T-cell (primary cell): ENCODE measurements at places on chromosomes 7 and 10. TPM values are rescaled to one million over a fixed set of nuclear protein-coding genes. Genes with fewer than 3 reads are reported as not detected.

DNA sequence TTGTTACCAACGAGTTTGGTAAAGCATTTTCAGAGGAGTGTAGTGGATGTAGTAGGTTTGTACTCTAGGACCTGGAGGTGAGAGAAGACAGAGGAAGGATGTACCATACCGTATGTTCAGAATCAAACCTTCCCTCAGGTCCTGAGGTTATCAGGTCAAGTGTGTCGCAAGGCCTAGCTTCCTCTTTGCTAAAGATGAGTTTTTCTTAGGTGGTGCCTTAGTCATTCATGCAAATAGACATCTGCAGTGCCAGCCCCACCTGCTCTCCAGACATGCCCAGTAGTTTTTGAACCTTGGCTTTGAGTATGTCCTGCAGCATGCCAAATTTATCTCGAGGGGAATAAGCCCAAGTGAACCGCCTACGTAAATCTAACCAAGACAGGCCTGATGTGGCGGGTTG is 71.3 kb downstream of the HDAC9 start:
- DNase-seq: no peak
- no peaks in the 10 kb centered on the region for H3K4me1 ChIP-seq
- no peaks in the 10 kb centered on the region for H3K36me3 ChIP-seq
- no peak overlapping the region for H3K4me3 ChIP-seq

DNA sequence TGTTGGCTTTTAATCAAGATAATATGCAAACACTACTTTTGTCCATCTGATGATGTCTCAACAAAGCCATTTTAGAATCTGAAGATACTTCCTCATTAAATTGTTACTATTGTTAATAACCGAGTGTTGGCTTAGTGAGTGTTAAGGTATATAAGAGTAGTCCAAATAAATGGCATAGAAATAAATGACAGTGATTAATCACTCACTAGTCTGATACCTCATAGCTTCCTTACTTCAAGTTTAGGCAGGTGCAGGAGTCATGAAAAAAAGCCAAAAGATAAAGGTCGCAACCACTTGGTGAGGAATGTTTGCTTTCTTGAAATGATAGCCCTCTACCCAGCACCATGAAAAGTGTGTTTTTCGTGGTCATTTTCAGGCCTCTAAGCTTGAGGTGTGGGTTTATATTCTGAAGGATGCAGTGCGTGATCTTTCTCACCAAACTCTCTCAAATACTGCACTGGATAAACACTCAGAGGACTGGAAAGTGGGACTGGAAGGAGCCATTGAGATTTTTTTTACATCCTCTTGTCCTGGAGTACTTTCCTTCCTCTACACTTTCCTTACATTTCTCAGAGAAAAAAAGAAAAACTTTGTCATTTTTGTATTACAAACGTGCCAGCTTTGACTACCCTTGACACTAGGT is 138.1 kb downstream of the KIAA1217 start:
- no peak overlapping the region for H3K4me3 ChIP-seq
- DNase-seq: no peak
- no peak overlapping the region for H3K27ac ChIP-seq
- no peaks in the 10 kb centered on the region for H3K4me1 ChIP-seq
- H3K27me3 ChIP-seq: no peaks in the 10 kb centered on the region

DNA sequence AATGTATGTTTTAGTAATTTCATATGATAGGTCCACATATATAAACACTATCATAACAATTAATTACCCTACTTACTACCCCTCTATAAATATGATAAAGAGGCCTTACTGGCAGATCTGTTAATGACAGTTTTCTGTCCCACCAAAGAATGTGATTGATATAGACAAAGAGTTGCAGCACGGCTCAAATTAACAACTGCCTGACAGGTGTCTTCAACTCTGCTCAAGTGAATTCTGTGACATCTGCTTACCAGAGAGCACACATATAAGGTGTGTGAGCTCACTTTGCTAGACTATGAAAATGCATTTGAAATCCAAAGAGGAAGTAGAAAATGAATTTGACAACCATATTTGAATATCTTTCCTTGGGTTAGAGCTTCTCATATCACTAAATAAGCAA is 36.6 kb downstream of the CACNA2D1 start:
- no peak overlapping the region for H3K4me3 ChIP-seq
- H3K4me1 ChIP-seq: no peaks in the 10 kb centered on the region
- no peak overlapping the region for H3K27ac ChIP-seq
- no peaks in the 10 kb centered on the region for H3K27me3 ChIP-seq
- no peaks in the 10 kb centered on the region for H3K36me3 ChIP-seq
- no peak for DNase-seq

GRCh38 chr7:122070834-122071233 is 73.2 kb downstream of the AASS start:
- no peaks in the 10 kb centered on the region for H3K36me3 ChIP-seq
- no peaks in the 10 kb centered on the region for H3K4me1 ChIP-seq
- H3K27ac ChIP-seq: no peak overlapping the region
- H3K27me3 ChIP-seq: no peaks in the 10 kb centered on the region

DNA sequence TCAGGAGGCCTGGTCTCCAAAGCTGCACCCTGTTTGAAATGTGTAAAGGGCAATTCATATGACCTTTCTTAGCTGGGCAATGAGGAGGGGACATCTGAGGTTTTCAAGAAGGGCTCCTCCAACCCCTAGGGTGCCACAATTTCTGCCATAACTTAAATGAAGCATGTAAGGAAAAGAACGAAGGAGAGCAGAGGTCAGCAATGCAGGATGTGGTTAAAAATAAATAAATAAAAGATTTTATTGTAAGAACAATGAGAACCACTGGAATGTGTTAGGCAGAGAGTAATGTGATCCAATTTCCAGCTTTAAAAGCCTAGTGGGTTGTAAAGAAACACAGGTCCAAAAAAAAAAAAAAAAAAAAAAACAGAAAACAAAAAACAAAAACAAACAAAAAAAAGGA is 673.1 kb downstream of the TNS3 start:
- H3K36me3 ChIP-seq: no peaks in the 10 kb centered on the region
- no peak overlapping the region for H3K27ac ChIP-seq
- no peak for DNase-seq
- no peak overlapping the region for H3K4me3 ChIP-seq
- no peaks in the 10 kb centered on the region for H3K27me3 ChIP-seq

GRCh38 chr10:97157578-97158095 is 28.1 kb downstream of the SLIT1 start:
- no peak overlapping the region for H3K4me3 ChIP-seq
- no peaks in the 10 kb centered on the region for H3K4me1 ChIP-seq
- no peak for DNase-seq
- no peaks in the 10 kb centered on the region for H3K36me3 ChIP-seq
- H3K27ac ChIP-seq: no peak overlapping the region

GRCh38 chr10:133557381-133557780 is 8.0 kb downstream of the SYCE1 start:
- H3K27me3 ChIP-seq: no peaks in the 10 kb centered on the region
- no peak overlapping the region for H3K4me3 ChIP-seq
- no peak overlapping the region for H3K27ac ChIP-seq
- H3K36me3 ChIP-seq: no peaks in the 10 kb centered on the region

- no peaks in the 10 kb centered on the region for H3K27me3 ChIP-seq
- H3K4me1 ChIP-seq: no peaks in the 10 kb centered on the region
- H3K36me3 ChIP-seq: no peaks in the 10 kb centered on the region
- DNase-seq: no peak
- no peak overlapping the region for H3K27ac ChIP-seq
These were observed 401.3 kb downstream of the DNAJB6 start for GRCh38 chr7:157738066-157738460.

DNA sequence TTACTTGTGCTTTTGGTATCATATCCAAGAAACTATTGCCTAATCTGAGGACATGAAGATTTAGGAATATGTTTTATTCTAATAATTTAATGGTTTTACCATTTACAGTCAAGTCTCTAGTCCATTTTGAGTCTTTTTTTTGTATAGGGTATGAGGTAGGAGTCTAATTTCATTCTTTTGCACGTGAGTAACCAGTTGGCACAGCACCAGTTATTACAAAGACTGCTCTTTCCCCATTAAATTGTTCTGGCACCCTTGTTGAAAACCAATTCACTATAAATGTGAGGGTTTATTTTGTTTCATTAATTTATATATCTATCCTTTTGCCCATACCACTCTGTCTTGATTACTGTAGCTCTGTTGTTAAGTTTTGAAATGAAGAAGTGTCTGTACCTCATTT is 381.6 kb downstream of the SUGCT start:
- no peak overlapping the region for H3K27ac ChIP-seq
- no peaks in the 10 kb centered on the region for H3K36me3 ChIP-seq
- DNase-seq: no peak

DNA sequence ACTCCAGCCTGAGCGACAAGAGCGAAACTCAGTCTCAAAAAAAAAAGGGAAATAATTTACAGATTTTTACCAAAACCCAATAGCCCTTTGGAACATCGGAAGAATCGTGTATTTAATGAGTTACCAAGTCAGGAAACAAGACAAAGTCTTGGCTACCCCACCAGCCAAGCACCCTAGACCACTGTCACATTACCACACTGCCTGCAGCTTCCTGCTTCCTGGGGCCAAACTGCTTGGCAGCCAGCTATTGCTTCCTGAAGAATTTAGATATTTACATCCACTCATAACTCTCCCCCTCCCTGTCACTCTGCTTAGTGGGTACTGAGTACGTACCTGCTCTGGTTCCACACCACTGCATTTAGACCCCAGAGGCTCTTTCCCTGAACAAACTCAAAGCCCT is 14.1 kb upstream of the TNPO3 start:
- H3K4me1 ChIP-seq: no peaks in the 10 kb centered on the region
- DNase-seq: no peak
- no peaks in the 10 kb centered on the region for H3K36me3 ChIP-seq
- no peak overlapping the region for H3K4me3 ChIP-seq
- H3K27me3 ChIP-seq: peaks cover 23% of the 10 kb centered on the region

- no peak overlapping the region for H3K4me3 ChIP-seq
- no peak overlapping the region for H3K27ac ChIP-seq
- DNase-seq: no peak
- peaks cover 11% of the 10 kb centered on the region for H3K27me3 ChIP-seq
- H3K36me3 ChIP-seq: no peaks in the 10 kb centered on the region
These were observed 9.5 kb downstream of the INHBA start for GRCh38 chr7:41693150-41693997.

- H3K27me3 ChIP-seq: no peaks in the 10 kb centered on the region
- peak overlapping the region; percentile 67 for H3K27ac ChIP-seq
- H3K4me3 ChIP-seq: peak overlapping the region; percentile 48
- H3K4me1 ChIP-seq: peaks cover 61% of the 10 kb centered on the region
- DNase-seq: no peak
These were observed 29.0 kb downstream of the TRIM8 start for GRCh38 chr10:102673236-102673818.

GRCh38 chr7:151085329-151085690 is 965 bp upstream of the AGAP3 start:
- H3K36me3 ChIP-seq: no peaks in the 10 kb centered on the region
- H3K4me3 ChIP-seq: peak overlapping the region; percentile 57
- no peak for DNase-seq
- peaks cover 74% of the 10 kb centered on the region for H3K4me1 ChIP-seq
- no peak overlapping the region for H3K27ac ChIP-seq

- no peak for DNase-seq
- H3K36me3 ChIP-seq: no peaks in the 10 kb centered on the region
- no peak overlapping the region for H3K27ac ChIP-seq
- no peak overlapping the region for H3K4me3 ChIP-seq
These were observed 197.4 kb upstream of the PRPS1L1 start for GRCh38 chr7:18225067-18225466.

DNA sequence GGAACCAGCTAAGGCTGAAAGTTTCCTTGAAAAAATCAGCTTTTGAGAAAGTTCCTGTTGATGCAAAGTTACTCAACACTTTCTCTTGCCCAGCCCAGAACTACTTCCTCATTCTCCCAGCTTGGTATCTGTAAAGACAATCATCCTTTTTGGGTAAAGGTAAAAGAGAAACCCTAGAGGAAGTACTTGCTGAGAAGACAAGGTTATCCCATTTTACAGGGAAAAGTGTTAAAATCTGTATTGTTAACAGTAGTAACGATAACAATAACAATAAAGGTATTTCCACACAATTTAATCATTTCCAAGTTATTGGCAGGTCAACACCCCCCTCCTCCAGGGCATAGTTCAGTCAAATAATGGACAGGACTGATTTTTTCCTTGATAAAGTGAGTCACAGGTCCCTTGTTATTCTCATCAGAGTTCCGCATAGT is 2.4 kb downstream of the ALOX5 start:
- H3K4me1 ChIP-seq: no peaks in the 10 kb centered on the region
- H3K27me3 ChIP-seq: no peaks in the 10 kb centered on the region
- H3K4me3 ChIP-seq: no peak overlapping the region
- H3K36me3 ChIP-seq: no peaks in the 10 kb centered on the region
- H3K27ac ChIP-seq: no peak overlapping the region

DNA sequence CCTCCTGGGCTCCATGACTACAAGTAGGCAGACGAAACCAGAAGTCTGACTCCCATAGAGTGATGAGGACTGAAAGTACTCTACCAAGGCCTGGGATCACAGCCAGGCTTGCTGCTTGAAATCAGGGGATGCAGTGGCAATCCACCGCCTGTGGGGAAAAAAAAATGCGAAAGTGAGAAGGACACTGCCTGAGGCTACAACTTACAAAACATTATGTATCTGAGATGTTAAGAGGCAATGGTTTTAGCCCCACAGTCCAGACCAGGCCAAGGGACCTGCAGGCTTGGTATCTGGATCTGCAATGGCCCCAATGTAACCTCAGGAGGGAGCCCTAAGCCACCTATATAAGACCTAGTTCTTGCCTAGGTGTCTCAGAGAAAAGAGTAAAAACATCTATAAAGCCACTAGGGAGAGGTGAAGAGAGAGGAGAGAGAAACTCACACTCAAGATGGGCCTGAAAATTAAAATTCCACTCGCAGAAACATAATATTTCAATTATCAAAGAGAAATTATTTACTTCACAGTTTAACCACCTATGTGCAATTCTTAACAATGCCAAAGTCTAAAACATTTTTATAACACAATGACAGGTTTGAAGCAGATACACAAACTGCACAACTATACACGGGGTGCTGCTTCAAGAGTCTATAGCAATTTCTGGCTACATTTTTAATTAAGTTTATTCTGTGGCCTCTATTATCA is 13.9 kb downstream of the DNAJC1 start:
- H3K4me3 ChIP-seq: no peak overlapping the region
- no peak overlapping the region for H3K27ac ChIP-seq
- DNase-seq: no peak
- H3K36me3 ChIP-seq: no peaks in the 10 kb centered on the region
- H3K4me1 ChIP-seq: peaks cover 4% of the 10 kb centered on the region

DNA sequence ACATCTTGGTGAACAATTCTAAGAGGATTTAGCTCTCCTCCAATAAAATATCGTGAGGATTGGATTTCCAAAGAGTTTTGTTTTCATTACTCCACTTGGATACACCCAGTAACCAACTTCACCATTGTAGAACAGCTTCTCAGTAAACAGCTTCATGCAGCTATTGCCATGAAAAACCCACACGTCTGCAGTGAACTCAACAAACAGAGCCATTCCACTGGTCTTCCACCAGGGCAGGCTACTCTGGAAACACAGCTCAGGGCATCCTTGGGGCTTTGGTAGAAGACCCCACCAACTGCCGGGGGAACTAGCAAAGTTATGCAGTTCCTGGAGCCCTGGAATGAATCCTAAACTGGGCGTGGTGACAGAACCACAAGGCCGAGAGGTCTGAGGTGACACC is 77.4 kb downstream of the CALN1 start:
- no peak overlapping the region for H3K4me3 ChIP-seq
- DNase-seq: no peak
- H3K4me1 ChIP-seq: no peaks in the 10 kb centered on the region
- H3K36me3 ChIP-seq: no peaks in the 10 kb centered on the region
- no peak overlapping the region for H3K27ac ChIP-seq
- H3K27me3 ChIP-seq: peaks cover 23% of the 10 kb centered on the region

Gene SPDYE1
- total RNA-seq: not detected

Gene TAS2R3
- 3.3 TPM for total RNA-seq

Gene AMPH
- not detected for total RNA-seq

Gene DYNC1I1
- total RNA-seq: 0.16 TPM

Gene CRHR2
- not detected for total RNA-seq
